Dermis microvascular lymphatic vessel endothelial cell (primary cell): ENCODE measurements at places on chromosomes 12 and 14. TPM values are rescaled to one million over a fixed set of nuclear protein-coding genes. Genes with fewer than 3 reads are reported as not detected.

RNF212B gene
- total RNA-seq = not detected in 2 replicates

KCNMB4 gene
- 0.39 and 0.51 TPM in 2 replicates for total RNA-seq

- DNase-seq = no peak
Observed at GRCh38 chr14:95511687-95512086, 4.8 kb downstream of the SYNE3 start.

DNA sequence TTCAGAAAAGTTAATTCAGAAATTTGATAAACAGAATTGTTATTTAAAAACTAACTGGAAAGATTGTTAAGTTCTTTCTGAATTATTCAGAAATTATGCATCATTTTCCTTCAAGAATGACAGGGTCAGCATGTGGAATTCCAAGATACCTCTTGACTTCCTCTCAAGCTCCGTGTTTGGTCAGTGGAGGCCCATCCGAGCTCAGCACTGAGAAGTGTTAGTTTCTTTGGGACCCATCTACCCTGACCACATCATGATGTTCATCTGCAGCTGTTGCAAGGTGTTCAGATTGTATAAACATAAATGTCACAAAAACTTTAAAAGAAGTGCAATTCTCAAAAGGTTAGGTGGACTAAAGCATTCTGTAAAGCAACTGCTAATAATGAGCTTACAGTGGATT, 33.7 kb downstream of the MDM2 start:
- DNase-seq = no peak

DNA sequence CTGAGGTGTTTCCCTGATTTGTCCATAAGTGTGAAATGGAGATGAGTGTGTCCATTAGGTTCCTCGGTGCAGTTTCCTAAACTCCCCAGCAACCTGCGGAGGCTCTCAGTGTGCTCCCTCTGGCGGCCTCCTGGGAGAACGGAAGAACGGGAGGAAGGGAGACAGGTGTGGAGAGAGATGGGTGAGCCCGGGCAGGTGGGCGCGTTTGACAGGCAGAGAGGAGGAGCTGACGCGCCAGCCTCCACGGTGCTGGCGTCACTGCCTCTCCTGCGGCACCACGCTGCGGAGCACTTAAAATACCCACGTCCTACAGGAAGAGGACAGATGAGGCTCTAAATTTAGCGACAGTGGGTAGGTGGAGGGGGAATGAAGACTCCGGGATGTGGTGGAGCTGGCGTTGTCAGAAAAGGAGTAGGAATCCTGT, 26.8 kb upstream of the PEX5 start:
- DNase-seq = no peak

DNA sequence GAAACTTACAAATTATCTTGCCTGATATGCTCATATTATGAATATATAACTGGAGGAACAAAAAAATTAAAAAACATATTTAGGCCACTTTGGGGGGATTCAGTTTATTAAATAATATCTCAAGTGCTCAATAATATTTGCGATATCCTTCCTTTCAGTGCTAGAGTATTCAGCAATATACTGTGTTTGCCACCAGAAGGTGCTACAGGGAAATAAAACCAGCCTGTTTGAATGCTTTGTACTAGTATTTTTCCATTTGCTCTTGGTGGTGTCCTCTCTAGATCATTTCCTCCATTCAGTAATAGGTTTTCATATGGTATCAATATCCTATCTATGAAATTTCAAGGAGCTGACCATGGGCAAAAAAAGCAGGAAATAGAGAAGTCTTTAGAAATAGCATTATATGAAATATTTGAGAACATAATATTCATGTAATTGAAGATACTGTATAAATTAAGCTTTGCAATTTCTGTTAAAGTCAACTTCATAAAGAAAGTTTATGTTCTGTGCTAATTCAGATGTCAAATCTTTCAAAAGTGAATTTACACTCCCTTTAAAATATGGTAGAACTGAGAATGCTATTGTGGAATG, 106.2 kb upstream of the NAV3 start:
- DNase-seq = peak; percentile 69

DNA sequence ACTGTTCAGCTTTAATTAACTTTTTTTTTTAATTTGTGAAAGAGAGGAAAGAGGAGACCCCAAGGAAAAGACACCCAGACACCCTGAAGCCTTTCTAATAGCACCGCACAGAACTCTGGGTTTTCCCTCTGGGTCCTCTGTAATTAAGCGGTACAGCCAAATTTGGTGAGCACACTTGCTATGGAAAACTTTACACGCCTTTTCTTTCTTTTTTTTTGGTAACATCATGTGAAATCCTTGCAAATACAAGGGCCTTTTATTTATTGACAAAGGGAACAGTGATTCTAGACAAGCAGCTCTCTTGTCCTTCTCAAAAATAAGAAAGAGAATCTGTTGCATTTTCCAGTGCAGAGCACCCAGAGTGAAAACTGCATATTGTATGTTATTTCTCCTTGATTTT, 44.4 kb upstream of the CPM start:
- DNase-seq = no peak

DNA sequence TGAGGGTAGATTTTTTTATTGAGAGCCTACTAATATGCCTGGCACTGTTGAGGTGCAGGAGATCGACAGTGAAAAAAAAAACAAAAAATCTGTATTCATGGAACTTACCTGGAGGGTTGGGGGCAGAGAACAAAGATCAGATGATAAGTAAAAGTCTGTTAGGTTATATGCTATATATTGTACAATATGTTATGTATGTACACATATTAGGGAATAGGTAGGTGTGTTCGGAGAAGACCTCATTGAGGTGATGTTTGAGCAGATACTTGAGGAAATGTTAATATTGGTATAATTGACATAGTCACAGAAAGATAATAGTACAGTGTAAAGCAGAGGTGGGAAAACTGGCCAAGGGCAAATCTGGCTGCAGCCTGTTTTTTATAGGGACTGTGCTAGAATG, 5.6 kb downstream of the ARF6 start:
- DNase-seq = no peak
